IMR-90 (cell line): ENCODE measurements at places on chromosomes 1 and 21. TPM values are rescaled to one million over a fixed set of nuclear protein-coding genes. Genes with fewer than 3 reads are reported as not detected.
A peak's percentile ranks its signal among the peaks of the same experiment; 100 is the strongest.

- no peak for DNase-seq
Measured at GRCh38 chr1:200496937-200497336, 87.1 kb upstream of the ZNF281 start.

DNA sequence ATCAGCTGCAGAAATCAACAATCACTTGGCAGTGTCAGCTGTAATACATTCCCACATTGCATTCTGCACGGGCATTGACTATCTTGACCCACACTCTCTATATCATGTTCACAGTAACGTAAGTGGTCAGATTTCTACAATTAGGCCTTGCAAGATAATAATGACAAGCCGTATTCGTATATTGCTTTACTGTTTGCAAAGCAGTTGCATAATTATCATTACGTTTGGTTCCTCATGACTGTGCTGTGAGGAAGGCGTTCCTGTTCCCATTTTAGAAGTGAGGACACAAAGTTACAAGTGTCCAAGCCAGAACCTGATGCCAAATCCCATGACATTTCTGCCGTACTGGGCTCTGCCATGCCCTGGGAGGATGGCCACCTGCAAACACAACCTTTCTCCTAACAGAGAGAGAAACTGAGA is 53.5 kb upstream of the TARBP1 start:
- DNase-seq, result no peak

- DNase-seq, result peak; percentile 77
Measured at GRCh38 chr1:181113059-181113641, 24.6 kb downstream of the IER5 start.

DNA sequence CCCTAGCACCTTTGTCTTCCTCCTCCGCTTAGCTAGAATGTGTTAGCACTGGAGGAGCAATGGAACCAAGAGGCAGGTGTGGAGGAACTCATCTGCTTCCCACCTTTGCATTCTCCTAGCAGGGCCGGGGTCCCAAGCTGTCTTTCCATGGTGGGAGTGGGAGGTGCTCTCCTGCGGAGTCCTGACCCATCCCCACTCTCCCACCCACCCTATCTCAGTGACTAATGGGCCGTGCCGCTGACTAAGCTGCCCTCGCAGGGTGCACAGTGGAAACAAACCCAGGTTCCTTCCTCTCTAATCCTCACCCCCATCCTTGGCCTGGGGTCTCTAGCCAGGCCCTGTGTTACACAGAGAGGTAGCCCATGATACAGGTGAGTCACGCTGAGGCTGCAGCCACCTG is 177.5 kb downstream of the HIVEP3 start:
- DNase-seq, result no peak

GRCh38 chr1:225911191-225912130 is 12.6 kb downstream of the PYCR2 start:
- DNase-seq, result peak; percentile 17

DNA sequence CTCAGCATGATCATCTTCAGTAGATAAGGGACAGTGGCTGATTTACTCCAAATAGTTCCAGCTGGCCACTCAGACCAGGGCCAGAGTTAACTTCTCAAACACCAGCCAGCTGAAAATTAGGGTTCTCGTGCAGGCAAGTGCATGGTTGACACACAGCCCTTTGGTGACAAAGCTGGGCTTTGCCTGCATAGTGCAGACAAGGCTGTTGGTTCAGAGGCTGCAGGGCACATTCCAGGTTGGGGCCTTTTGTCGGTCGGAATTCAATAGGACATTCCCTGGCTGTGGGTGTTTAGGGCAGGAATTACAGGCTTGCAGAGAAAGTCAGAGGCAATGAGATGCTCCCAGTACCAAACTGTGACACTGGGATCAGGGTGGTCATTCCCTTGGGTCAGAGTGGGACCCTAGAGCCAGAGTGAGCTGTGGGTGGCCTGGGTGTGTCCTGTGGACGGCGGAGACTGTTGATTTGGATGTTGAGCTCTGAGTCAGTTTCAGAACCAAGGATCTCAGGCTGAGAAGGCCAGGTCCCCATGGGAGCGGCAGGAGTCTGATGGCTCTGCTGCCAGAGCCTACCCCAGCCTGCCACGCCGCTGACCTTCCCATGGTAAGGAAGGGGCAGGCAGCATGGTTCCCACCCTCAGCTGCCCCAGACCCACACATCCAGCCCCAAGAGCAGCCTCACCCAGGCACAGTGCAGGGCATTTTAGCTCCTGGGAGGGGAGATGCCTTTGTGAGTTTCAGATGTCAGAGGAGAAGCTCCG is 56.2 kb downstream of the STUM start:
- DNase-seq, result no peak

DNA sequence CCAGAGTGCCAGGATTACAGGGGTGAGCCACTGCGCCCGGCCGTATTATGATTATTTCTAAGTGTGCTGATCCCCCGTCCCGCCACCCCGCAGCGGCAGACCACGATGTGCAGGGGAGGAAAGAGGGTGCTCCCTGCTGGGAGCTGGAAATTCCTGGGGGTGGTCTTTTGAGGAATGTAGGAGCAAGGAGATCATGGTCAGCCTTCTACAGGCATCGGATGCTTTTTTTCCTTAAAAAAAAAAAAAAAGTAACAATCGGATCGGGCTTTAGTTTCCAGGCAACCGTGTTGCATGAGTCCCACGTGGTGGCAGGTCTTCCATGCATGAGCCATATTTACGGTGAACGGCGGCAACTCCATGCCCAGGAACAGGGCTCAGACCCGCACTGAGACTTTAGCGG is 74.2 kb upstream of the COX20 start:
- DNase-seq, result no peak

DNA sequence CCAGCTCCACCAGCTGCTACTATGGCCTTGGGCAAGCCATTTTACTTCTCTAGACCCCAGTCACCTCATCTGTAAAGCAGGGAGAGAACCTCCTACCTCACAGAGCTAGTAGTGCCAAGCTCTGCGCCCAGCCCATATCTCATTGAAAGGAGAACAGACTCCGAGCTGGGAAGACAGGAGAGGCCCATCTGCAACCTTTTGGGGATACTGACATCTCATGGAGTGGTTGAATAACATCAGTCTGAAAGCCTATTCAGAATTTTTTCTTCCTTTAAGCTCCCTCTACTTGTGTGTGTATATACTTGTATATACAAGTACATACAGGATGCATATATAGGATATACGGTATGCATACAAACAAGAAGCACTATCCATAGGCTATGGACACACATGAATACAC is 279.5 kb upstream of the POU3F1 start:
- no peak for DNase-seq

- DNase-seq, result no peak
Measured at GRCh38 chr1:182644886-182645285, 39.5 kb downstream of the RGS8 start.

GRCh38 chr1:223820971-223821370 is 24.8 kb downstream of the TP53BP2 start:
- no peak for DNase-seq

DNA sequence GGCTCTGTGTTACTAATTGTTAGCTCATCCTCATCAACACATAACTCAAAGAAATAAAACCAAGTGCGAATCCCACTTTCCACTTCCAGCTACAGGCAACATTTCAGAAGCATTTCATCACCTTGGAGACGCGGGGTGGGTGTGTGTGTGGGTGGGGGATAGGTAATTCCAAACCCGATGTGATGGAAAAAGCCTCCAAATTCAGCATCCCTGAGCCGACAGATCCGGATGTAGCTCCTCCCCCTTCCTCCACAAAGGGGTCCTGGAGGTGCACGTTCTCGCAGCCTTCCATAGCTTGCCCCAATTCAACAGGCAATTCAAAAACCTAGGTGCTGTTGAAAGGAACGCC is 486 bp downstream of the HSPA13 start:
- peak; percentile 11 for DNase-seq

DNA sequence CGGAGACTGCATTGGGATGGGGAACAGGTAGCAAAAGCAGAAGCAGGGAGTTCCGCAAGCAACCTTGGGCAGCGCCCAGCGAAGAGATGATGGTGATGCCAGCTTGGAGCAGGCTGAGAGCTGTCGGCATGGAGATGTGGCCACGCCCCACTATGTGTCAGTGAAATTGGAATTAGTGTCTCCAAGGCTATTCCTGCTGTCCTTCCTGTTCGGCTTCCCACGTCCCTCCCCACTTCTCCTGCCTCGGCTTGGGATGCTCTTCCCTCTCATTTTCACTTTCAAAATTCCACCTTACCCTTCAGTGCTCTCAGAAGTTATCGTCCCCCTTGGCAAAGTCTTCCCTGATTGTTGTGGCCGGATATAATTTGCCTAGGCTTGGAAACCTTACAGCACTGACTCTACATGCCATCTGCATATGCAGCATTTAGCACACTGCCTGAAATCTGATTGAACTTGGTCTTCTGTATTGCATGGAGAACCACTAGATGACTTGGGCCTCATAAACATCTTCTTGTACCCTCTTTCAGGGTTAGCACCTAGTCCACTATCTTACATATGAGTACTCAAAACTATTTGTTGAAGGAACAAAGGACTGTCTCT is 270.7 kb upstream of the RUNX1 start:
- DNase-seq, result no peak

DNA sequence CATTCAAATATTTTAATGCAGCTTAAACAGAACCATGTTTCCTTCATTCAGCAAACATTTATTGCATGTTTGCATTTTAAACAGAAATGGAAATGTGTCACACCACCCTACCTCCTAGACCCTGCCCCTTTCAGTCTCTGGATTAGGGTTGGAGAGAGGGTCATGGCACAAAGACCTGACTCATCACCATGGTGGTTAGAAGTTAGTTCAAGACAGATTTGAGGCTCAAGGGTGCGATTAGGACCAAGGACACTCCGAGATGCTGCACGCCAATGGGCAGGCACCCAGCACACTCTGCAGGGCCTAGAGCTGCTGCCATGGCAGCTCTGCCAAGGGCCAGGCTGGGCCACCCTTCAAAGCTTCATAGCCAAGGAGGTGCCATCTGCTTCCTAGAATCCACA is 86.9 kb downstream of the NAV1 start:
- no peak for DNase-seq

DNA sequence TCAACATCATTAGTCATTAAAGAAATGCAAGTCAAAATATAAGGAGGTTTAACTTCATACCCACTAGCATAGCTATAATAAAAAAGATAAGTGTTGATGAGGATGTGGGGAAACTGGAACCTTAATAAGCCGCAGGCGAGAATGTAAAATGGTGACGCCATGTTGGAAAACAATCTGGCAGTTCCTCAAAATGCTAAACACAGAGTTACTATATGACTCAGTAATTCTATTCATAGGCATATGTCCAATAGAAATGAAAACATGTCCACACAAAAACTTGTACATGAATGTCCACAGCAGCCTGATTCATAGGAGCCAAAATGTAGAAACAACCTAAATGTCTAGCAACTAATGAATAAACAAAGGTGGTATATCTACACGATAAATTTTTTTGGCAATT is 23.2 kb downstream of the DDX59 start:
- no peak for DNase-seq

- peak; percentile 55 for DNase-seq
Measured at GRCh38 chr1:109640285-109640865, 15.5 kb upstream of the GSTM4 start.

DNA sequence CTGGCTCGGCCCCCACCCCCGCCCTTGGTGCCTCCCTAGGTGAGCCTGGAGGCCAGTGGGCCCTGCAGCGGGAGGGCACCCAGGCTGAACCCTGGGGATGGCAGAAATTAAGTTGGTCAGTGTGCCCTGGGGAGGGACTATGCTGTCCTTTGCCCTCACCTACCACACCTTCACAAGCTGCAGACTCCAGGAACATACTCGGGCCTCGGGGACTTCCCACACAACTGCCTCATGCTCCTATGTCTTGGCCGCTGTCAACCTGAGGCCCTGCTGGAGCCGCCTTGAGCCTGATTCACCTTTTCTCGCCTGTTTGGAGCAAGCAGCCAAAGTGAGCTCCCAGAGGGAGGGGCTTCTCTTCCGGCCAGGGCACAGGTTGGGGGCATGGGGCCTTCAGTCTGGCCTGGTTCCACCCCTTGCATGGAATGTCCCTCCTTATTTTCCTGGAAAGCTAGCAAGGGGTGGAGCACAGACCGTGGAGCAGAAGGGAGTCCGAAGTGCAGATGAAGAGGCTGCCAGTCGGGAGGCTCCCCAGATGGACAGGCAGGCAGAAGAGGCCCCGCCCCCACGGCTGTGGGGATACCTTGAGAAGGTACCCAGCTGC is 24.7 kb downstream of the KNCN start:
- DNase-seq, result no peak

DNA sequence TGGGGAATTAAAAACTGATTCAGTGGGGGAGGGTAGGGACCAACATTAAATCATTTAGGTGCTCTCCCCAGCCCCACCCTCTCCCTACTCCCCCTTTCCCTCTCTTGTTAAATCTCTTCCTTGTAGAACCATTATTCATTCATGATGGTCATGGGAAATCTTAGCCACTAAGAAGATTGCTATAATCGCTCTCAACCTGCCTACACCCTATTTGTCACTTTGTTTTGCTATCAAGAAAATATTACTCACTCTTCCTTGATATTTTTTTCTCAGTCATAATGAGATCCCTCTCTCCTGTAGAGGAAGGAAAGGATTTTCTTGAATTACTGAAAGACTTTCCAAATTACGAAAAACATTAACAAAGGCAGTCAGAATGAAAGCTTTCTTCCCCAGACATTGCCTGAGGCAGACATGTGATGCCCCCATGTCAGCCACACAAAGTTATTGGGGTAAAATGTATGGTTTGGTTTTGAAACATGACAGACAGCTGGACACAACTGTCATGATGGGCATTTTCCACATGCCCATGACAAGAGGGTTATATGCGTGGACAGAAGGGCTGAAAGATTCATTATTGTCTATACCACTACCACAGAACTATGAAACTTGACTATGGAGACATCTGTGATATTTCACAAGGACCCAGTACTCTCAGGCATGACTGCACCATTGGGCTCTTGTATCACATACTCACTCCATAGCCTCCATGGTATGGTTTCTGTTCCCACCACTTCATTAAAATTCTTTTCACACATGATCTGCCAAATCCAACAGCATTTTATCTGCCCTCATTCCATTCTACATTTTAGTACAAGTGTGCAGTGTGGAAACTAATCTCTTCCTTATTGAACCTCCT is 420.1 kb downstream of the DISC1 start:
- no peak for DNase-seq

MNDA gene
- total RNA-seq, result not detected in 2 replicates

CHIA gene
- not detected in 2 replicates for total RNA-seq

DENND2C gene
- 2.2 and 3.1 TPM in 2 replicates for total RNA-seq

LRRC39 gene
- total RNA-seq, result 0.36 and 0.56 TPM in 2 replicates

CACYBP gene
- 61.8 and 159 TPM in 2 replicates for total RNA-seq

RBM8A gene
- 94.1 and 228 TPM in 2 replicates for total RNA-seq

FAM151A gene
- total RNA-seq, result not detected in 2 replicates
